ENCODE measurements at places on chromosomes 1 and 21.

GRCh38 chr1:85584264-85584781, 3.8 kb downstream of the CCN1 start:
- no peaks in the 10 kb centered on the region for H3K36me3 ChIP-seq
- no peak overlapping the region for H3K27ac ChIP-seq
- no peak overlapping the region for H3K4me3 ChIP-seq
- no peak for DNase-seq
- no peaks in the 10 kb centered on the region for H3K27me3 ChIP-seq

DNA sequence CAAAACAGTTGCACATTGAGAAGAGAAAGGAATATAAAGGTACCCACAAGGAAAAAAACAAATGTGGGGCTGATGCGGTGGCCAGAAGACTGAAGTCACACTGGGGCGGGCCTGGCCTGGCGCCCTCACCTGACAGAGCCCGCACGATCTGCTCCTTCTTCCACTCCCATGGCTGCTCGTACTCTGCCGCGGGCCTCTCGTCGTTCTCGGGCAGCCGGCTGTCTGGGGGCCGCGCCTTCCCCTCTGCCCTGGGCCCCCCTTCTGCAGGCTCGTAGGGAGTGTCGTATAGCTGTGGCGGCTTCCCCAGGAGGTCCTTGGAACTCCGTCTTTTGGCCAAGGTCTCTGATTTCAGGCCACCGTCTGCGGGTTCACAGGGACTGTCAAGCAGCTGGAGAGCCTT, 13.1 kb upstream of the TDRD10 start:
- no peak for DNase-seq
- no peak overlapping the region for H3K4me3 ChIP-seq
- H3K27ac ChIP-seq, result no peak overlapping the region
- H3K4me1 ChIP-seq, result peaks cover 21% of the 10 kb centered on the region
- no peaks in the 10 kb centered on the region for H3K27me3 ChIP-seq
- no peaks in the 10 kb centered on the region for H3K36me3 ChIP-seq

GRCh38 chr1:153402226-153402625, 11.4 kb upstream of the S100A8 start:
- no peaks in the 10 kb centered on the region for H3K36me3 ChIP-seq
- no peak overlapping the region for H3K4me3 ChIP-seq
- H3K4me1 ChIP-seq, result no peaks in the 10 kb centered on the region
- no peaks in the 10 kb centered on the region for H3K27me3 ChIP-seq
- DNase-seq, result no peak

- H3K36me3 ChIP-seq, result peaks cover 69% of the 10 kb centered on the region
- DNase-seq, result no peak
- H3K4me1 ChIP-seq, result peaks cover 19% of the 10 kb centered on the region
- H3K4me3 ChIP-seq, result no peak overlapping the region
These were observed 17.2 kb downstream of the TPM3 start for GRCh38 chr1:154174654-154175053.

DNA sequence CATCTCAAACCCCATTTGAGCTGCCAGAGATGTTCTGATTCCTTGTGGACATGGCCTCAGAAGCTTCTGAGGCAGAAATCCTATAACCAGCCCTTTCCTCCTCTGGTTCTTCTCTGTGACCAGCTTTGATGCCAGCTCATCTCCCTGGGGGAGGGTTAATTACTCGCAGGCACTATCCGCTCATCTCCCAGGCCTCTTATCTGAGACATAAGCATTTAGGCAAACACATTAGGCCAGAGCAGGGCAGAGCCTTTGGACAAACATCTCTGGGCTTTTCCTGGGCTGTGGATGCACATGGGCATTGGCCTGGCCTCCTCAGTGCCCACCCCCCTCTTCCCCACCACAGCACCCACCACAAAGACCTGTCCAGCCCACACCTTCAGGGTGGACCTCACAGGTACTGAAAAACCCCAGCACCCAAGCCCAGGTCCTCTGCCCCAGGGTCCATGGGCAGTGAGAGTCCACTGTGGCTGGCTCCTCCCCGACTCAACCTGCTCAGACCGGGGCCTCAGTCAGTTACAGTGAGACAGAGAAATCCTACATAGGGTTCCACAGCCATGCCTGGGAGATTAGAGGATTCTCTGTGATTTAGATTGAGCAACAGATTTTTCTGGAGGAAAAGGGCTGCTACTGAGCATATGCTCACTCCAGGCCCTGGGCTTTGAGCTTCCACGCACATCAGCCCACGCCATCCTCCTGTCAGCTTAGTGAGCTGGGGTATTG, 26.9 kb downstream of the IGSF21 start:
- no peaks in the 10 kb centered on the region for H3K36me3 ChIP-seq
- no peak for DNase-seq
- no peaks in the 10 kb centered on the region for H3K27me3 ChIP-seq
- no peak overlapping the region for H3K4me3 ChIP-seq
- no peaks in the 10 kb centered on the region for H3K4me1 ChIP-seq

GRCh38 chr1:230773396-230774033, 26.3 kb downstream of the CAPN9 start:
- H3K27ac ChIP-seq, result no peak overlapping the region
- H3K4me1 ChIP-seq, result no peaks in the 10 kb centered on the region
- H3K36me3 ChIP-seq, result no peaks in the 10 kb centered on the region
- no peak for DNase-seq
- H3K4me3 ChIP-seq, result no peak overlapping the region
- H3K27me3 ChIP-seq, result no peaks in the 10 kb centered on the region

DNA sequence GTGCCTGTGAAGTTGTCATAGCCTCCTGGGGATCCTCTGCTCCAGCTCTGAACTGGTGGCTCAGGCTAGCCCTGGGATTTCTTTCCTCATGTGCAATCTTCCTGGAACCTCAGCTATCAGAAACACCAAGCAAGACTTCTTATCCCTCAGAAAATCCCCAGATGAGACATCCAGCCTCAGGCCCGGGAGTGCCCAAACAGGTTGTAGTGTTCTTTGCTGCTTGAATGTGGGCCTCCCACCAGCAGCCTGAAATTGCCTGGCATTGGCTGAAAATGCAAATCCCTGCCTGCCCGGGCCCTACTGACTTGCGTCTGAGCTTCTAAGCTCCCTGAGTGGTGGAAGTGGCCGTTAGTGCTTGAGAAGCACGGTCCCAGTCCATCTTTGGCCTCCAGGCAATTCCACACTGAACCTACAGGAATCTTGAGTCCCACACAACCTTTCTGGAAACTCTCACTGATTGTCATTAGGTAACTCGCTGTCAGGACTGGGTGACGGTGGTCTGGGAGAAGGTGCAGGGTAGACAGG, 146.8 kb downstream of the ZBTB18 start:
- H3K4me1 ChIP-seq, result no peaks in the 10 kb centered on the region
- H3K4me3 ChIP-seq, result no peak overlapping the region
- DNase-seq, result no peak
- H3K36me3 ChIP-seq, result no peaks in the 10 kb centered on the region
- no peaks in the 10 kb centered on the region for H3K27me3 ChIP-seq

- DNase-seq, result peak; percentile 58
- H3K4me1 ChIP-seq, result peaks cover 63% of the 10 kb centered on the region
These were observed 100.9 kb upstream of the RUNX3 start for GRCh38 chr1:25030674-25031589.

GRCh38 chr1:192776206-192776605, 32.6 kb upstream of the RGS2 start:
- H3K27ac ChIP-seq, result no peak overlapping the region
- H3K27me3 ChIP-seq, result 0 out of 2 replicates have a peak, but pooled peaks cover 3% of the 10 kb centered on the region
- H3K36me3 ChIP-seq, result no peaks in the 10 kb centered on the region
- H3K4me3 ChIP-seq, result no peak overlapping the region

DNA sequence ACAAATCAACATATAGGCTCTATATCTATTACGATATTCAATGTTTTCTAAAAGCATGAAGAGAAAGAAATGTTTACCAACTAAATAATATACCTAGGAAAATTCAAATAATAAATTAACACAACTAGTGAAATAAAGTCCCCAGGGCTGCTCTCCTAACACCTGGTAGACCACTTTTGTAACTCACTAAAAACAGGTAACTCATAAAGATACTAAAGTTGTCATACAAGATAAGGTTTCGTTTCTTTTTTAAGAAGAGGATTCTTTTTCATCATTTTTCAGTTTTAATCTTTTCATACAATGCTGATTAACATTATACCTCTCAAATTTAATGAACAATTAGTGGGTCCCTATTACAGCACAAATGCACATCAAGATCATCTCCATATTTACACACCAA, 99.0 kb downstream of the ZZZ3 start:
- no peak overlapping the region for H3K4me3 ChIP-seq
- no peak for DNase-seq
- no peaks in the 10 kb centered on the region for H3K27me3 ChIP-seq
- peaks cover 36% of the 10 kb centered on the region for H3K4me1 ChIP-seq
- H3K27ac ChIP-seq, result peak overlapping the region; percentile 2

GRCh38 chr21:28283641-28284490, 708.8 kb downstream of the LTN1 start:
- no peaks in the 10 kb centered on the region for H3K36me3 ChIP-seq
- H3K27ac ChIP-seq, result no peak overlapping the region
- no peaks in the 10 kb centered on the region for H3K27me3 ChIP-seq
- no peak overlapping the region for H3K4me3 ChIP-seq
- no peak for DNase-seq

- DNase-seq, result peak; percentile 51
- H3K4me1 ChIP-seq, result peaks cover 31% of the 10 kb centered on the region
- H3K36me3 ChIP-seq, result peaks cover 10% of the 10 kb centered on the region
- H3K27ac ChIP-seq, result peak overlapping the region; percentile 74
These were observed 2.3 kb upstream of the MED18 start for GRCh38 chr1:28326515-28326914.

DNA sequence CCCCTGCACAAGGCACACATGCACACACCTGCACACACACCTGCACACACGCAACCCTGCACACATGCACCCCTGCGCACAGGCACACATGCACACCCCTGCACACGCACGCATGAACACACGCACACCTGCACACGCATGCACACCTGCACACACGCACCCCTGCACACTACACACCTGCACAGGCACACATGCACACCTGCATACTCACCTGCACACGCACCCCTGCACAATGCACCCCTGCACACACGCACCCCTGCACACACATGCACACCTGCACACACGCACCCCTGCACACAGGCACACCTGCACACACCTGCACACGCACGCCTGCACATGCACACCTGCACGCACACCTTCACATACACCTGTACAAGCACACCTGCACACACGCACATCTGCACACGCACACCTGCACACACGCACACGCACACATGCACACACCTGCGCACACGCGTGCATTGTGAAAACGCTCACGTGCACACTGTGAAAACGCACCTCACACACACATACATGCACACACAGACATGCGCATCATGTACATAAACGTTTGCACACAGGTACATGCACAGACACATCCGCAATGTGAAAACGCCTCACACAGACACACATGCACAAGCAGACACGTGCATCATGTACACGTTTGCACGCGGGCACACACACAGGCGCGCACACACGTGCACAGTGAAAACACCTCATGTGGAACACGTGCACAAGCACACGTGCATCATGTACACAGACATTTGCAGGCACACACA, 8.2 kb downstream of the DVL1 start:
- H3K4me1 ChIP-seq, result peaks cover 15% of the 10 kb centered on the region
- H3K36me3 ChIP-seq, result peaks cover 5% of the 10 kb centered on the region
- H3K4me3 ChIP-seq, result no peak overlapping the region
- no peak overlapping the region for H3K27ac ChIP-seq

- no peaks in the 10 kb centered on the region for H3K4me1 ChIP-seq
- H3K27me3 ChIP-seq, result no peaks in the 10 kb centered on the region
- H3K4me3 ChIP-seq, result no peak overlapping the region
- no peaks in the 10 kb centered on the region for H3K36me3 ChIP-seq
- no peak overlapping the region for H3K27ac ChIP-seq
These were observed 111.9 kb downstream of the CACNA1E start for GRCh38 chr1:181595234-181595633.

DNA sequence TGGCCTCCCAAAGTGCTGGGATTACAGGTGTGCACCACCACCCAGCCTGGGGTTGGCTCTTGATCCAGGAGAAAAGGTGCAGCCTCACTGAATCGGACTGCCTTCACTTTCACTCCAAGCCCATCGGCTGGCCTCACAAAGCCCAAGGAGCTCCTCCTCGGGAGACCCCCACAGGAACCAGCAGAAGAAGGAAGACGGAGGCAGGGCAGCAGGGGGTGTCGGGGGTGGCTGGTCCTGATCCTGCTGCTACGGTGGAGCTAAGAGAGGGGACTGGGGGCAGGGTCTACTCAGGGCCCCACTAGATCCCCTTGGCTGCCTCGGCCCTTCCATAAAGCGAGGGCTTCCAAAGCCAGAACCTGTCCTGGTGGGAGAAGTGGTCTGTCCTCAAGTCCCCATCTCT, 93.9 kb downstream of the STUM start:
- DNase-seq, result no peak
- H3K27ac ChIP-seq, result no peak overlapping the region
- peaks cover 46% of the 10 kb centered on the region for H3K36me3 ChIP-seq
- no peaks in the 10 kb centered on the region for H3K27me3 ChIP-seq
- H3K4me1 ChIP-seq, result no peaks in the 10 kb centered on the region

GRCh38 chr1:70892140-70892539, 155.5 kb downstream of the PTGER3 start:
- H3K27ac ChIP-seq, result no peak overlapping the region
- H3K4me1 ChIP-seq, result no peaks in the 10 kb centered on the region
- no peak overlapping the region for H3K4me3 ChIP-seq
- DNase-seq, result no peak
- H3K36me3 ChIP-seq, result no peaks in the 10 kb centered on the region

DNA sequence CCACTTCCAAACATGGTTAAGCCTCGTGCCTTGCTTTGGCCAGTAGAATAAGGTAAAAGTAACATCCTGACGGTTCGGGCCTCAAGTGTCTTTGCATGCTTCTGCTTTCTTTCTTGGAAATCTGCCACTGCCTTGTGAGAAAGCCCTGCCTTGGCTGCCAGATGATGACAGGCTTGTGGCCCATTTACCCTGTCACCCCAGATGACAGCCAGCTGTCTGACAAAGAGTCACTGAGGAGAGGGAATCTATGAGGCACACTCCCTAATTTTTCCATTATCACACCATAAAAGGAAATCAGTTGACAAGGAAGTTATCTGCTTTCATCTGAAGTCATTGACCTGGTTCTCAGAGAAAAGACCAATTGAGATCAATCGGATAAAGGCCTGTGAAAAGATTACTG, 199.8 kb downstream of the USH2A start:
- H3K4me3 ChIP-seq, result no peak overlapping the region
- H3K27me3 ChIP-seq, result no peaks in the 10 kb centered on the region
- H3K27ac ChIP-seq, result no peak overlapping the region
- H3K4me1 ChIP-seq, result peaks cover 4% of the 10 kb centered on the region

- H3K36me3 ChIP-seq, result no peaks in the 10 kb centered on the region
- no peak overlapping the region for H3K4me3 ChIP-seq
- no peak overlapping the region for H3K27ac ChIP-seq
- H3K27me3 ChIP-seq, result no peaks in the 10 kb centered on the region
- DNase-seq, result no peak
These were observed 60.3 kb downstream of the TBX19 start for GRCh38 chr1:168340781-168341482.

Data from Karpas-422 (cell line).